ENCODE measurements at places on chromosomes 4 and X.

GRCh38 chr4:134702374-134702773 lies 500.8 kb upstream of the PABPC4L start:
- no peak for DNase-seq

DNA sequence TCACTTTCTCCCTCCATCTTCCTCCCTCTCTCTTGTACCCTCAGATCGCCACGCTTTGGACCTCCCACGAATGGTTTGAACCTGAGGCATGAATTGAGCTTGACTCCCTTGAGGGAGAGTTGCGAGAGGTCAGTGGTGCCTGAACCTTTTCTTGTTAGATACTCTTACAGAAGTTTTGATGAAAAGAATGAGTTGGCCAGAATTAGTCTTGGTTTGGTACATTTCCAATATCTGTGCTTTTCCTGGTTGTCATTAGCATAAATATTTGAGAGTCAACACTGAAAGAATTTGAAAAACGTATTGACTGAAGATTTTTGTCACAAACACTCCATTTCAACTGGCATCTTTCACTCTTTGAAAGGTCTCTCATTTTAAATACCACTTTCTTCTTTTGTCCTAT lies 510.6 kb upstream of the DIPK2B start:
- DNase-seq, result no peak

DNA sequence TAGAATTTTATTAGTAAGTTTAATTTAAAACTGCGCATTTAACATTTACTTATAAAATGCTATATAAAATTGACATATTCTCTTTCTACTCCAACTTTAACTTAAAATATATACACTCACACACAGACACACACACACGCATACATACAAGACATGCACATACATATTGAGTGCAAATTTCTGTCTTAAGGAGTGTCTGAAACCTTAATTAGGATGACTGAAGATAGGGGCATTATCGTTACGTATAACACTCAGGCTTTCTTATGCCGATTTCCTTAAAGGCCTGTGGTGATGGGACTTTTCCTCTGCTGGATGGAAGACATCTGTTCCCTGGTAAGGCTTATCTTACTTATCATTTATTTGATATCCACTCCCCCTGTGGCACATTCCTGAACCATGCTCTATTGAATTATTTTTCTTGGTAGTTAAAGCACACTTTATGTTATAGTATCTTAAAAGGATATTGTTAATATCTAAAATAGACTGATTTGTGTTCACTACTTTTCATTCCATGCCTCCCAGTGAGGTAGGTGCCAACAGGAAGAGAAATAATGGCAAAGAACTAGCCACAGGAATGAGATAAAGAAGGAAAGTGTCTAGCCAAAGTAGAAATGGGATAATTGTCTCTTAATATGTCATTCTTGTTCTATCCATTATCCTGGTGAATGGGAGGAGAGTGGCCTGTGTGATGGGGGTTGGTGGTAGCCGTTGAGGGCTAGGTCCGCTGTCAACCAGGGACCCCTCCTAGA lies 92.9 kb upstream of the GPRIN3 start:
- no peak for DNase-seq

- no peak for DNase-seq
Observed at GRCh38 chr4:63049726-63050125, 1359.5 kb downstream of the TECRL start.

DNA sequence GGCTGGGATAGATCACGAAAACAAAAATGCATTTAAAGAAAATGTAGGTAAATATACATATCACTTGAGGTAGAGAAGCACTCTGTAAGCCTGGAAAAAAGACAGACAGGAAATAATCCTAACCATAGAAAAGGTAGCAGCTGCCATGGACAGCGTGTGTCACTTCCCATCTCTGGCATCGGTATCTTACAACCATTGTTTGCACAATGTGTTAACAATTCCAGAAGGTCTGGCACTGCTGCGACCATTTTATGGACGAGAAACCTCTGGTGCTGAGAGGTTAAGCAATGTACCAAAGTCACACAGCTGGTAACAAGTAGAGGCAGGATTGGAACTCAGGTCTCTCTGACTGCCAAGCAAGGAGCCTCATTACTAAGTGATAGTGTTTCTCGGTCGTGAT lies 1.7 kb upstream of the MTNR1A start:
- no peak for DNase-seq

DNA sequence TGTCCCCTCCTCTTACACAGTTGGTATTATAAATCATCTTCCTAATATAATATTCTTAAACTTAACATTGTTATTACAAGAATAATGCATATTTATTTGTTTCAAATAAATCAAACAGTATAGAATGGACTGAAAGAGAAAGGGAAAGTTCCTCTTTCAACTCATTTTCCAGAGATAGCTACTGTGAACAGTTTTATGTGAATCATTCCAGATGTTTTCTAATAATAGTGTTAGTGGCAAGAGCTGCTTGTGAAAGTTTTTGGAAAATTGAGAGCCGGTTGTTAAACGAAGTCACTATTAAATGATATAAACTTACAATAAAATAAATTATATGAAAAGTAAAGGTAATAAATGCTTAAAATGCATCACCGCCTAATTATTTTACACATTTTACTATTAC lies 14.6 kb downstream of the TMSB4X start:
- no peak for DNase-seq

DNA sequence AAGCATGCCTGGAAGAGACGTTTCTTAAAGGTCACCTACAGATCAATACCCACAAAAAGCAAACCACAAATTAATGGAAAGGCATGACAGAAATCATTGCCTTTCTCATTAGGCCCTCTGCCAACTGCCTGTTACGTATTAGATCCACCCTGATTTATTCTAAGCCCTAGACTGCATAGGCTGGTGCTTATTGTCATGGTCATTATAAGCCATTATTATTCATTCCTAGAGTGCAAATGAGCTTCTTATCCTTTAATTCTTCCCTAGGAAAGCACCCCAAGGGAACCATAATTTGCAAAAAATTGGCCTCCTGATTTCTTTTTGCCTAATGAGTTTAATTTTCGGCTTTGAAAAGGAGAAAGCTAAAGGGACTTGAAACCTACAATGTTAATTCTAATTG lies 184.2 kb upstream of the GPRIN3 start:
- DNase-seq, result no peak

- no peak for DNase-seq
Observed at GRCh38 chr4:139735381-139736273, 70.0 kb downstream of the MGST2 start.

GRCh38 chr4:119581190-119581873 lies 47.3 kb downstream of the PDE5A start:
- DNase-seq, result no peak

- DNase-seq, result no peak
Observed at GRCh38 chr4:18931643-18932377, 910.3 kb upstream of the LCORL start.

DNA sequence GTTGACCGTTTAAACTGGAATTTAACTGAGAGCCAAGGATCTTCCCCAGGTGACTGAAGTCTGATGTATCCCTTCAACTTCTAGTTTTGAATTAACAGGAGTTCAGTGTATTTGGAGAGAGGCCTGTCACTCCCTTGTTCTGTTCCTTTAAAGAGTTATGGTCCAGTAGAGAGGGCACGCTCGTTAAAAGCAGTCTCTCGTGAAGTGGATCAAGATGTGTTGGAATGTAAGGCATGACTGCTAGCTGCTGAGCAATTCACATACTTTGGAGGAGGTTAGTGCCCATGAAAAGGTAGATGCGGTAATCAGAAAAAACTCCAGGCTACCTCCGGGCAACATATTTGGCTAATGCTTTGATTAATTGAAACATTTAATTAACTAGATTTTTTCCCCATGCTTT lies 65.7 kb downstream of the SHROOM2 start:
- DNase-seq, result no peak

DNA sequence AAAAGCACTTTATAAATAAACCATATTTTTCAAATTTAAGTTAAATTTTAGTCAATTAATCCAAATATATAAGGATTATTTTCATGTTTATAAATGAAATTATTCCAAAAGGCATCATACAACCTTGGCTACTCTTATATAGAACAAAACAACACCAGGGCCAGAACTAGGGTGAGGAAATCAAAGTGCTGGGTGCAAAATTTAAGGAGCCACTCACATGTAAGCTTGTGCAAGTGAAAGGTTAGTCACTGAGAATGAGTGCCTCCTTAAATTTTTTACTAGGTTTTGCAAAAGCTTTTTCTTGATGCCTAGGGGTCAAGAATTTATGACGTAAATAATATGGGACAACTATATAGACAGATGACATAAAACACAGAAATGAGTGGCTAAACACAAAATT lies 83.4 kb upstream of the COX18 start:
- no peak for DNase-seq

DNA sequence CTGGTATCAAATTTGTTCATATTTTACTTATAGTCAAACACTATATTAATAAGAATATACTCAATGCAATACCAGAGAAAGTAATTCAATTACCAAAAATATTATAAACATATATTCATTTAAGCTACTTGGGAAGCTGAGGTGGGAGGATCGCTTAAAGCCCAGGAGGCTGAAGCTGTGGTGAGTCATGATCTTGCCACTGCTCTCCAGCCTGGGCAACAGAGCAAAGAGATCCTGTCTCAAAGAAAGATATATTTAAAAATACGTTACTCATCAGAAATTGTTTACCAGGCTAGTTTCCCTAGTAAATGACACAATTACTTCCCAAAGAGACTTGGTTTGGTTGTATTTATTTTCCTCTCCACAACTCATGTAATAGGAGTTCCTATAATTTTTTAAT lies 433.6 kb downstream of the GASK1B start:
- DNase-seq, result no peak

DNA sequence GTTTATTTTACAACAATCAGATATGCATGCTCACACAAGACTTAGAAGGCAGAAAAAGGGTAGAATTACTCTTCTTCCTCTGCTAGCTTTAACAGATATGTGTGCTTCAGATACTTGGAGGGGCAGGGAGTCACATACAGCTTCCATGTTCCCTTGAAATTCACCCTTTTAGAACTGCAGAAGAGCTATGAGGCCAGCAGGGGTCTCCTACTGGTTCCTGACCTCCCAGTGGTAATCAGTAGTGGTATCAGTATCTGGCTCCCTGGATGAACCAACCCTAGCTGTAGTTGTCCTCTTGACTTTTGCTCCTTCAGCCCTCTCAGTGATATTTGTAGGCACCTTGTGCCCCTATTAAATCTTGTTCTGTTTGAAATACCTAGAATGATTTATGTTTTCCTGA lies 81.5 kb downstream of the RCHY1 start:
- no peak for DNase-seq

DNA sequence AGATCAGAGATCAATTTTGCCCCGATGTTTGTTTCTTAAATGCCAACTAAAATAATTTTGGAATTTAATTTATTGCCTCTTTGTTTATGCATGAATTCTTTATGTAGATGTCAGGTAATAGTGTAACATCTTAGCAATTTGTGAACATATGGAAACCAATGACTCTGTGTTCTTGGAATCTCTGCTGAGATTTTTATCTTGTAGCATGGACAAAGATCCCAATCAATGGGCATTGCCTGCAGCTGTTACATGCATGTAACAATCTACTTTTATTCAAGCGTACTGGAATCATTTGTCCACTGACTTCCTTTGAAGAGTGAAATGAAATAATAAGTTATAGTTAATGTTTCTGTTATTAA lies 61.6 kb upstream of the ARSJ start:
- no peak for DNase-seq

GRCh38 chrX:53992589-53992988 lies 51.7 kb downstream of the PHF8 start:
- no peak for DNase-seq

DNA sequence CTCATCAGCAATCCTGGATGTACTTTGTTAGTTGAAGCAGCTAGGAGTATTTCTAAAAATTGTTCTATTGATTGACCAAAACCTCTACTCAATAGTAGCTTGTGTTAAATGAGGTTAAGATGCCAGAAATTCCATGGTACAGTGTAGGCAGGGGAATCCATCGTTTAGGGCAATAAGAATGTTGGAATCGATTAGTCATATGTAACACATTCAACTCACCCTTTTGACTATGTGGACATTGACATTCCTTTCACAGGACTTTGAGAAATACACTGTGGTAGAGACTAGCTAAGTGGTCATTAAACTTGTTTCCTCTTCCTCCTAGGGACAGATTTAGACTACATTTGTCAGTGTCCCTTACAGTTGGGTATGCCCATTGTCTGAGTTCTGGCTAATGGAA lies 40.2 kb downstream of the KDM5C start:
- DNase-seq, result no peak

DNA sequence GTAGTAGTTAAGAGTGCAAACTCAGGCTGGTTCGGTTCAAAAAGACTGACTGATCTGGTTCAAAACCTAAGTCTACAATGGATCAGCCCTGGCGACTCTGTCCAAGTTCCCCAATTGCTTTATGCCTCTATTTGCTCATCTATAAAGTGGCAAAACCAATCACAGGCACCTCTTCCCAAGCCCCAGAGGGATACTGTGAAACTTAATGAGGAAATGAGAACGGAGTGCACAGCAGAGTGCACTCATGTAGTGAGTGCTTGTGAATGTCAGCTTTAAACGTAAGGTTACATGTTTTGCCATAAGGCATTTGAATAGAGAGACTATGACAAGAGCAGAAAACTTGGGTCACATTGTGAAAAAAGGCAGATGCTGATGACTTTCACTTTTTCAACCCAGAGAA lies 199.7 kb upstream of the KLF3 start:
- DNase-seq, result no peak

DNA sequence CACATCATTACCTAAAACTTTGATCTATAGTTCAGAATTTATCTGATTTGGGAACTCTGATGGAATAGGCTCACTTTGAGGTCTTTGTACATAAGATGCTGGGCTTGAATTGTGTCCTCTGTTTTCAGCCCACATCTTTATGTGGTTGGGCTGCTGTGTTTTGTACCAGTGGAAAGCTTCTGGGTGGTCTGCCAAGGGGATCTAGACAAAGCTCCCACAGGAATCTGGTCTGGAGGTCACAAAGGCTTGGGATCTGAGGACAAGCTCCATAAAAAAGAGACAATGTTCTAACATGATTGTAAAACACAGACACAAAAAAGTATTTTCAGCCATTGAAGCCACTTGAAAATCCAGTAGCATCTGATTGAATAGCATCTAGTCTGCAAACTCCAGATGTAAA lies 393.5 kb upstream of the PITX2 start:
- DNase-seq, result no peak

DNA sequence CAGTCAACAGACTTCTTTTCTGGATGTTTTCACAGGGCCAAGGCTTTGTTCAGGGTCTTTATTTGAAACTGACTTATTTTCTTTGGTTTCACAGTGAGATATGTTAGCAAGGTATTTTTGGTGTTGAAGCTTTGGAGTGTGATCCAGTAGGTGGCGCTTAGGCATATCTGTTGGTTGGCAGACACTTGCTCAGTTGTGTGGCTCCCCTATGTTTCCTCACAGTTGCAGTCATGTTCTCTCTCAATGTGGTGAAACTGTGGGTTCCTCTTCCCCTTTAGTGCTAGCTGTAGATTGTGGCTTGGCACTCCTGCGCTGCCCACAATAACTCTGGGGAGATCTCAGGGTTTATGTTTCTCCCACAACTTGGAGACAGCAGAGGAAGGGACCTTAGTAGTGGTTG lies 460.8 kb downstream of the SLITRK2 start:
- no peak for DNase-seq

GRCh38 chr4:82562564-82562854 lies 721 bp upstream of the TMEM150C start:
- no peak for DNase-seq
